ENCODE measurements at places on chromosomes 2 and 18.
A peak's percentile ranks its signal among the peaks of the same experiment; 100 is the strongest.

- DNase-seq, result no peak
Measured at GRCh38 chr2:11767779-11768178, 21.3 kb downstream of the LPIN1 start.

DNA sequence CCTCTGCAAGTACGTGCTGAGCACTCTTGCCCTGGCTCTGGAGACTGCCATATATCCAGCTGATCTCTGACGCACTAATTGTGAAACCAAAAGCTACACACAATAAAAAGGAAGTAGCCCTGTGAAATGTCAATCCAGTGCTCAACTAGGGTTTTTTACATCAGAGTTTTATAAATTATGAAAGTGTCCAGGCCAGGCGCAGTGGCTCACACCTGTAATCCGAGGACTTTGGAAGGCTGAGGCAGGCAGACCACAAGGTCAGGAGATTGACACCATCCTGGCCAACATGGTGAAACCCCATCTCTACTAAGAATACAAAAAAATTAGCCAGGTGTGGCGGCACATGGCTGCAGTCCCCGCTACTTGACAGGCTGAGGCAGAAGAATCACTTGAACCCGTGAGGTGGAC lies 24.5 kb upstream of the PEX13 start:
- DNase-seq, result peak; percentile 70

DNA sequence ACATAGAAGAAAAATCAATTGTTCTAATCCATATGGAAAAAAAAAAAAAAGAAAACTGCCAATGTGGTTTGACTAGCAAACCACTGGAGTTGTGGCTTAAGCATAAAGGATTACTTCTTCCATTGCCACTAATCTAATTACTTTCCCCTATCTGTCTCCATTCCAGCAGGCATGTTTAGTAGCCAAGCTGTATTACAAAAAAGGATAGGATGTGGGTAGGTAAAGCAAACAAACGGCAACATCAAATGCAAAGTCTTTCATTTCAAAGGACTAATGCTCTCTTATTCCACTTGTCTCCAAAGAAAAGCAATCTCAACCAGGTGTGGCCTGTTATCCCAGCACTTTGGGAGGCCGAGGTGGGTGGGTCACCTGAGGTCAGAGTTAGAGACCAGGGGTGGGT lies 36.5 kb downstream of the SLC8A1 start:
- DNase-seq, result no peak

GRCh38 chr2:28824870-28825269 lies 14.2 kb downstream of the SPDYA start:
- no peak for DNase-seq

GRCh38 chr2:157782057-157782845 lies 93.9 kb downstream of the ACVR1 start:
- no peak for DNase-seq

DNA sequence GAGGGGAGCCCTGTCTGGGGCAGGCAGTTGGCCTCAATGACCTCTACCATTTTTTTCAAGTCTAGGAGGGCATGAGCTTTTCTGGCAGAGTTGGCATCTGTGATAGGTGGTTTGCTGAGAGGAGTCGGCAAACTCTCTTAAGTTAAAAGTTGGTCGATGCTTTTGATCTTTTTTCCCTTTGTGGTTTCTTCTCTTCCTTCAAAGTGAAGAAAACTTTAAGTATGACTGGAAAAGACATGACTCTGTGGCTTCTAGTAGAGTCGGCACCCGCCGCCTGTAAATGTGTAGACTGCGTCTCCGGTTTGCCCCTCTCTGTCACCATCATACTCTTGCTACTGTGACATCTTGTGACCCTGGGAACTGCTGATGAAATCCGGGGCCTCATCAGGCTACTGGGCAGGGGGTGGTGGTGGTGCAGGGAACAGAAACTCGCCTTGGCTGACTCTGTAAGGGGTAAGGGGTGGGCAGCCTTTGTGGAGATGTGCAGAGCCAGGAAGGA lies 21.1 kb downstream of the INPP5D start:
- DNase-seq, result peak; percentile 62

DNA sequence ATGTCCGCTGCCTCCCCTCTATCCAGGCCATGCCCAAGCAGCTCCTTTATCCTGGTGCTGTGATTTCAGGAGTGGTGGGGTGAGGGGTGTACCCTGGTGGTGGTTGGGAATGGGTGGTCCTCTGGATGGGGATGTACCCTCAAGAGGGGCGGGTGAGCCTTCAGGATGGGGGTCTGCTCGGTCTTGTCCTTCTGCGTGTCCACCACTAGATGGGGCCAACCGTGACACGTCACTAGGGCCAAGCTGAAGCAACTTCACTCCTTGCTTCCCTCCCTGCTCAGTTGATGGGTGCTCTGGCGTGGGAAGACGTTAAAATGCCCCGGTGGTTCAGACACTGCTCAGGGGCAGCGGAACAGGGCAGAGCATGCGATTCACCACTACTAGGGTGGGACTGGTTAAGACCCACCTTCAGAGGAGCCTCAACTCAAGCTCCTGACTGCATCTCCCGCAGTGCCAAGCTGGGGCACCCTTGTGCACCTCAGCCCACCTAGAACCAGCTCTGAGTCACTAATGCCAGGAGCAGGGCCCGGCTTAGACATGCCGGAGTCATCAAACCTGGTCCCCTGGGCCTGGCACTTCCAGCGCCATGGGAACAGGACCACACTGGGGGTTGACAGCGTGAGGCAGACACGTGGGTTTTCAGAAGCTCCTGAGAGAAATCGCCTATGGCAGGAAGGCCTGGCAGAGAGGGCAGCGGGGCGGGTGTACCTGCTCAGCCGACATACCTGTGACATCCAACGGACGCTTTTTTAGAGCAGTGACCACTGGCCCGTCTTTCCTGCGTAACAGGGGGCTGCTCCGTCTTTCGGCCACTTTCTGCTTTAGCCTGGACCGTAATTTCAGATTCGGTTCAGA lies 256.7 kb downstream of the HDAC4 start:
- peak; percentile 34 for DNase-seq

DNA sequence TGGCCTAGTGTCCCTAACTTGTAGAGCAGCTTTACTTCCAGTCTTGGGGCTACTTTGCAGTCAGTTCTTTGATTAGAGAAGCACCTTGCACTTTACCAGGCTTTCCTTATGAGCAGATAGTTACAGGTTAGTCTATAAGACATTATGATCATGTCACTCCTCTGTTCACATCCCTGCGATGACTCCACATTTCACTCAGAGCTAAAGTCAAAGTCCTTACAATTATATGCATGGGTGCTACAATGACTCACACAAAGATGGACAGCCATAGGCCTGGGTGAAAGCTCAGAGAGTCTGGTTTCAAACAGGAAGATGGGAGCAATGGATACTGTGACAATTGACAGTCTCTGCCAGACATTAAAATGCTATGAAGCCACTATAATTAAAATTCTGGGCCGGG lies 27.1 kb upstream of the SSB start:
- no peak for DNase-seq

- DNase-seq, result no peak
Measured at GRCh38 chr2:98514096-98514639, 69.5 kb downstream of the INPP4A start.

GRCh38 chr2:167544602-167545001 lies 656.3 kb downstream of the XIRP2 start:
- no peak for DNase-seq

DNA sequence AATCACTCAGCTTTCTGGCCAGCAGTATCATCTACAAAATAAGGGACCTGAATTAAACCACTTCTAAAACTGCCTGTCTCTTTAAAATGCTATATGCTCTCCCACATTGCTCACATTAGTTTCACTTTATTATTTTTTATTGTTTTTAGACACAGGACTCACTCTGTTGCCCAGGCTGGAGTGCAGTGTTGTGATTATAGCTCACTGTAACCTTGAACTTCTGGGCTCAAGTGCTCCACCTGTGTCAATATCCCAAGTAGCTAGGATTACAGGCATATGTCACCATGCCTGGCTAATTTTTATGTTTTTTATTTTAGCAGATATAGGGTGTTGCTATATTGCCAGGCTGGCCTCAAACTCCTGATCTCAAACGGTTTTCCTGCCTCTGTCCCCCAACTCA lies 591.3 kb upstream of the ZNF804A start:
- no peak for DNase-seq

DNA sequence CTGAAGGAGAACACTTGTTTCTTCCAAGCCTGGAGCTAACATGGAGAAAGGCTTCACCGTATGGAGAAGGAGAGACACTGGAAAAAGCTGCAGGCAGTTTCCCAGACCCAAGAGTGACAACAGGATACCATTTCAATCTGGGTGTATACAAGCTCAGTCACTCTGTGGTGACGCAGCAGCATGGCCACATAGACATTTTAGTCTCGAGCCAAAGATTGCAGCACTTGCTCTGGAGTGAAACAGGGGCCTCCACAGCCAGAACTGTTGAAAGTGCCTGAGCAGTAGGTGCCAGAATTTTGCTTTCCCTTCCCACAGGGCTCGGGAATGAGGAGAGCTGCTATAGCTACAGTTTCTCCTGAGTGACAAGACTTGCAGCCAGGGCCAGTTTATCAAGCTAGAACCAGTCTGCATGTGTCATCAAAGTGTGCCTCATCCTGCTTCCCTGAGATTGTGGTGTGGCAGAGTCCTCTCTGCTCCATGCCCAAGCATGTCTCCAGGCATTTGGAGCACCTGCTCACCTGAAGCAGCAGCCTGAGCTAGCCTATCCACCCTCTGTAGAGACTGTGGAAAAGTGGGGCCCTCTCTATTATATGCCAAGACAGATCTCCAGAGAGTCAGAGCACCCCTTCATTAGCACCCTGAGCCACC lies 234.6 kb upstream of the CDH19 start:
- no peak for DNase-seq

GRCh38 chr18:48139431-48140347 lies 209.2 kb upstream of the SMAD2 start:
- no peak for DNase-seq

GRCh38 chr18:37465958-37466357 lies 99.6 kb downstream of the CELF4 start:
- no peak for DNase-seq
